ENCODE measurements at places on chromosomes 7 and 10. TPM values are rescaled to one million over a fixed set of nuclear protein-coding genes. Genes with fewer than 3 reads are reported as not detected.

Gene SVIL
- 64.2 TPM for polyA plus RNA-seq

Gene IQCE
- polyA plus RNA-seq: 11.8 TPM

Gene CREB5
- 18.4 TPM for polyA plus RNA-seq

Gene MMD2
- not detected for polyA plus RNA-seq

GRCh38 chr7:91655656-91656055 is 224.8 kb downstream of the MTERF1 start:
- DNase-seq: no peak

- DNase-seq: no peak
These were observed 274.2 kb downstream of the BAMBI start for GRCh38 chr10:28951484-28951883.

GRCh38 chr10:52488606-52489485 is 174.8 kb downstream of the DKK1 start:
- peak; percentile 63 for DNase-seq

DNA sequence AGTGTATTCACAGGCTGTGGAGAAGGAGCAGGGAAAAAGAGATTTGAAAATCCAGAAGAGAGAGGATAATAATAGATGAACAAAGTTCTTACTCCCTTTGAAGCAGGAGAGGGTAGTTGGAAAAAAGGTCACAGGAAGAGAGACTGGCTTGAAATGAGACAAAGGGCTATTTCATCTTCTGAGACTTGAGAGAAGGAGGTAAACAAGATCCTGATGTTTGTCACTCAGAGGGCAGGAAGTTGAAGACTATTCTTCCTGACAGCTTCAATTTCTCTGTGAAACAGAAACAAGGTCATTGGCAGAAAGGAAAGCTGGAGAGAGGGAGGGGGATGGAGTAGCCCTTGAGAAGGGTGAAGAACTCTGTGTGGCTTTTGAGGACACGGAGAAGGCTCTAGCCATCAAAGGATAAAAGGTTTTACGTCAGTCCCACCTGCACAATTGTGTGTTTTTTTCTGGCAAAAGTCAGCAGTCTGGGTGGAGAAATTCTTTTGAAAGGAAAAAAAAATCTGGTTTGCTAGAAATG is 216.1 kb upstream of the STEAP4 start:
- DNase-seq: no peak

DNA sequence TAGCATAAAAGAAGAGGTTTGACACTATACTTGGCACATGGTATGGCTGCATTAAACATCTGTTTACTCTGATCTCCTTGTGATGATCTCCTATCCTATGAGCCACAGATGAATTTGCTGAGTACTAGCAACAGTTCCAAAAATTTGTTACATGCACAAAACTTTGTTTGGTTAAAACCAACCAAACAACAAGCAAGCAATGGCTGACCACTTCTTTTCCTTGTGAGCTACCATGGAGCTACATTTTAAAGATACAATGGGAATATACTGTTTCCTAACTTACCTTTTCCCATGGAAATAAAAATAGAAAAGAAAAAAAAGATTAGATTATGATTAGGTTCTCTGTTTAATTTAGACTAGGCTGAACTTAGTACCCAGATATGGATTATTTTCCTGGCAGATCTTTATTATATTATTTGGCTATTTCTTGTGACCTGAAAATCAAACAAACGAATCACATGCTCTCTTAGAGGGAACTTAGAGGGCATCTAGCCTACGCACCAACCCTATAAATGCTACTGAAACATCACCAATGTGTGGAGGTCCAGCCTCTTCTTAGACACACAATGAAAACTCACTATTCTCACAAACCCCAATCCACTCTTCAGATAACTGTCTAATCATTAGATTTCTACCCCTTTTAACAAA is 80.1 kb upstream of the FAM133B start:
- DNase-seq: no peak

DNA sequence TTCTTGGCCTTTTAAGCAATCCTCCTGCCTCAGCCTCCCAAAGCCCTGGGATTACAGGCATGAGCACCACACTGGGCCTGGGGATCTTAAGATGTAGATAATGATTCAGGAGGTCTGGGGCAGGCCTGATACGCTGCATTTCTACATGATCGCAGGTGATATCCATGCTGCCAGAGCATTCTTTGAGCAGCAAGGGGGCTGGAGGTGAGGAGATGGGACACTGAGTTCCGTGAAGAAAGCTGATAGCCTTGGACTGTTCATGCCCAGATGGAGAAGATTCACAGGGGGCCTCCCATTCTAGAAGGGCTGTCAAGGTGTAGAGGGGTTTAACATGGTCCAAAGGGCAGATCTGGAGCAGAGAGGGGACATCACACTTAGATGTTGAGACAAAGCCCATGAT is 480.3 kb downstream of the RPS24 start:
- no peak for DNase-seq

- DNase-seq: no peak
These were observed 61.7 kb upstream of the ITGA8 start for GRCh38 chr10:15781381-15781960.

GRCh38 chr7:36391436-36392198 is 2.0 kb downstream of the ANLN start:
- DNase-seq: no peak

DNA sequence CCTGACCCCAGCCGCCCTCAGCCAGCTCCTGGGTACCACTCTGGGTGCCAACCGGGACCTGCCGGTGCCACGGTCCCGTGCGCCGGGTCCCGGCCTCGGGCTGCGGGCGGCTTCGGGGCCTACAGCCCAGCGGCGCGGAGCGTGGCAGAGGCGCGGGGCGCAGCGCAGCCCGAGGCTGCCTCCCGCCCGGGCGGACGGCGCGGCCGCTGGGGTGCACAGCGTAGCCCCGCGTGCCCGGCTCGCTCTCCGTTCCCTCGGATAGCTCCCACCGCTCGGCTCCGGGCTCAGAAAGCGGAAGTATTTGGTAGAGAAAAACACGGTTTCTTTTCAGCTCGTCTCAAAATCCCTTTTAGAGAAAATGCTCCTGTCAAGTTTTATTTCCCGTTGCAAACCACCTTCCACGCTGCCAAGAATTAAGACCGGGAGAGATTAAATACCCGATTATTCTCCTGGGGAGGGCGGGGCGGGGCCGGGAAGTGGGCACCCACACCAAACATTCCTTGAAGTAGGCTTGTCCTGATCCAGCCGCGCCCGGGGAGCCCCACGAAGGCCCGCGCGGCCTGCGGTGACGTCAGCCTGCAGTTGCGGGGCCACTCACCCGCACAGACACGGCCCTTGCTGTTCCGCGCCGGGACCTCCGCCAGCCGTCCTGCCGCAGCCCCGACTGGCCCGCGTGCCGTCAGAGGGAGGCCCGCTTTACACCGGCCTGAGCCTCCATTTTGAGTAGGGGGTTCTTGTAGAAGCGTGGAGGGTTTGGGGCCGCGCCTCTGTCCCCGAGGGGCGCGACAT is 7.2 kb downstream of the HOXA13 start:
- no peak for DNase-seq

GRCh38 chr7:136533732-136534131 is 334.7 kb upstream of the CHRM2 start:
- DNase-seq: no peak

DNA sequence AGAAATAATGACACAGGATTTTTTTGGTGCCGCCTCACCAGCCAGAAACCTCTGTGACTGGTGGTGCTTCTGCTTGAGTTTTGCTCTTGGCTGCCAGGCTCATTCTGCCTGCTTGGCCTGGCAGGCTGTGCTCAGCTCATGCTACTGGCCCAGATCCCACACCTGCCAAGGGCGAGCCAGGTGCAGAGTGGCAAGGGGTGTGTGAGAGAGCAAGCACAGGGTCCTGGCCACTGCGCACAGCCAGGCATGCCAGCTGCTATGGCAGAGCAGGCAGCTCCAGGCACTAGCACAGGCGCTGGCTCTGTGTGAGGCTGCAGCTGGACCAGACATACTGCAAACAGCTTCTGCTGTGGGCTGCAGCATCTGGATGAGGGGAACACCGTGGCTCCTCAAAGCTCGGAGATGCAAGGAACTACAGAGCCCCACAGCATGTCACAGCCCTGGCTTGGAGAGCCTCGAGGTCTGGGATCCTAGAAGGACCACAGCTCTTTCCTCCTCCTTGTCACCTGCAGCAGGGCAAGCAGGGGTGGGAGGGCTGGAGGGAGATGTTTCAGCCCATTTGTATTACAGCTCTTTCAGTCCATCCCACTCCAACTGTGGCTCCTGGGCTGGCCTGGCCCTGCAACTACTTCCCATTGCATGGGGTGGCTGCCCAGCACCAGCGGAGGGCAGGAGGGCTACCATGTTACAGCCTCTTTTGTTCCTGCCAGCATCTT is 313.4 kb upstream of the SEMA3C start:
- no peak for DNase-seq

- peak; percentile 55 for DNase-seq
These were observed 243.0 kb downstream of the BICC1 start for GRCh38 chr10:58755677-58756076.

GRCh38 chr10:117167789-117168674 is 29.3 kb upstream of the KCNK18 start:
- DNase-seq: peak; percentile 84

DNA sequence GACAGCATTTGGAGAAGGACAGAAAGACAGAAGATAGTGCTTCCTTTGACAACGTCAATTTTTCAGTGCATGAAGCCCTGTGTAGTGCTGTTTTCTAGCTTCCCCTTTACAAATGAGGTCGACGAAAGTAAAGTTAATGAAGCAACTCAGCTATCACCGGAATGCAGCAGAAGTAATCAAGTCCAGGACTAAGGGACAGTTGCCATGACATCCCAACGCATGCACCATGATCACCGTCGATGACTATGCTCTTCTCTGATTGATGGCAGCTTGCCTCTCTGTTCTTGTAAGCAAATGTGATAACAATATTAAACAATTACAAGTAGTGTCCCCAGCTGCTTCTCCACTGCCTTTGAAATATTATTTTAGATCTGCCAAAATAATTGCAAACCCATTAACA is 205.8 kb downstream of the FRMD4A start:
- DNase-seq: no peak

All from hepatocyte (in vitro differentiated cells).